ENCODE measurements at places on chromosomes 4 and X. TPM values are rescaled to one million over a fixed set of nuclear protein-coding genes. Genes with fewer than 3 reads are reported as not detected.

GRCh38 chrX:35728481-35728880 is 69.7 kb upstream of the MAGEB16 start:
- H3K36me3 ChIP-seq, result no peaks in the 10 kb centered on the region
- no peak for DNase-seq
- H3K4me3 ChIP-seq, result no peak overlapping the region

- no peak overlapping the region for H3K27ac ChIP-seq
- no peak for DNase-seq
- no peak overlapping the region for H3K4me3 ChIP-seq
- H3K4me1 ChIP-seq, result no peaks in the 10 kb centered on the region
These were observed 156.5 kb downstream of the WDFY3 start for GRCh38 chr4:84809946-84810345.

DNA sequence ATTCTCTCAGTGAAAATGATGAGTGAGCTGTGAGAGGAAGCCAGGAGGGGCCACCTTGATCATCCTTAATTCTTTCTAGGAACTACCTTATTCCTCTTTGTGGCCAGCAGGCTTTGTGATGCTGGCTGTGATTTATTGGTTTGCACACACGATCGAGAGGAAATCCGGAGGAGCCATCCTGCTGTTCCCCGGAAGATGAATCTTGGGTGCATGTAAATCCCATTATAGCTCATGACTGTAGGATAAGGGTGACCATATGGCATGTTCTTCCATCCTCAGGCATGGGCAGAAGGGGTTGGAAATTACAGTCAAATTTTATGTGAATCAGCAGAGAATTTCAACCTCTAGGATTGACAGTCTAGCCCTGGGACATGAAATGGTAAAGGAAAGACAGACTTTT is 254.5 kb downstream of the UNC5C start:
- H3K36me3 ChIP-seq, result no peaks in the 10 kb centered on the region
- H3K27me3 ChIP-seq, result no peaks in the 10 kb centered on the region
- H3K4me3 ChIP-seq, result no peak overlapping the region
- H3K4me1 ChIP-seq, result no peaks in the 10 kb centered on the region
- no peak for DNase-seq

- no peaks in the 10 kb centered on the region for H3K27me3 ChIP-seq
- H3K4me3 ChIP-seq, result no peak overlapping the region
- DNase-seq, result no peak
These were observed 32.6 kb upstream of the NKX6-1 start for GRCh38 chr4:84531689-84532088.

- H3K36me3 ChIP-seq, result no peaks in the 10 kb centered on the region
- H3K4me1 ChIP-seq, result no peaks in the 10 kb centered on the region
- no peak overlapping the region for H3K4me3 ChIP-seq
- H3K27ac ChIP-seq, result no peak overlapping the region
- H3K27me3 ChIP-seq, result no peaks in the 10 kb centered on the region
- DNase-seq, result no peak
These were observed 12.8 kb downstream of the EREG start for GRCh38 chr4:74377714-74378113.

- H3K4me1 ChIP-seq, result no peaks in the 10 kb centered on the region
- no peaks in the 10 kb centered on the region for H3K27me3 ChIP-seq
- H3K27ac ChIP-seq, result no peak overlapping the region
- H3K4me3 ChIP-seq, result no peak overlapping the region
- no peaks in the 10 kb centered on the region for H3K36me3 ChIP-seq
These were observed 45.2 kb downstream of the LNX1 start for GRCh38 chr4:53545942-53546581.

Gene FHIP1A
- total RNA-seq, result 16.5 TPM

Gene CFAP99
- 1.7 TPM for total RNA-seq

Gene RIBC1
- total RNA-seq, result 2.5 TPM

Gene XAGE2
- not detected for total RNA-seq

Gene UGT2B10
- total RNA-seq, result not detected
